ENCODE measurements at places on chromosomes 3 and 15.
A peak's percentile ranks its signal among the peaks of the same experiment; 100 is the strongest.

DNA sequence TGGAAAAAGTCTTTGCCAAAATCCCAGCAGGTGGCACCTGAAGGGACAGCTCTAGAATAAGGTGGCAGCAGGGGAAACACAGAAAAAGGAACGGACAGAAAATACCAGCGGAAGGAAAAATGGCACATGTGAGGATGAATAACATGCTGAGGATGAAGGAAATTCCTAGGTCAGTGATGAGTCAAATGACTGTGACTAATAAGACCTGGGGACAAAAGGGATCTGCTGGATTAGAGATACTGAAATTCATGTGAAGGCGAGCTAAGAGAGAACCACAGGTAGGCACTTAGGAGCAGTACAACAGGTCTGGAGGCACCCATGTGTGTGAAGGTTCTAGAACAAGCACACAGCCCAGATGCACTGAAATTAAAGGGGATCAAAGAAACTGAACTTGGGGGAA, 482.5 kb downstream of the FOXP1 start:
- DNase-seq, result no peak

GRCh38 chr3:157650699-157651098, 147.5 kb upstream of the VEPH1 start:
- DNase-seq, result no peak

- no peak for DNase-seq
Observed at GRCh38 chr3:130990282-130990681, 36.3 kb downstream of the ASTE1 start.

DNA sequence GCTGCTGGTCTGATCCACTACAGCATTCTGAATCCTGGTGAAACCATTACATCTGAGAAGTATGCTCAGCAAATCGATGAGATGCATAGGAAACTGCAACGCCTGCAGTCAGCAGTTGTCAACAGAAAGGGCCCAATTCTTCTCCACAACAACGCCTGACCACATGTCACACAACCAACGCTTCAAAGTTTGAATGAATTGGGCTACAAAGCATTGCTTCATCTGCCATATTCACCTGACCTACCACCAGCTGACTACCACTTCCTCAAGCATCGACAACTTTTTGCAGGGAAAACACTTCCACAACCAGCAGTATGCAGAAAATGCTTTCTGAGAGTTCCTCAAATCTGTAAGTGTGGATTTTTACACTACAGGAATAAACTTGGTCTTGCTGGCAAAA, 54.7 kb upstream of the C2CD4B start:
- no peak for DNase-seq

- DNase-seq, result no peak
Observed at GRCh38 chr3:53820084-53820483, 26.1 kb downstream of the CHDH start.

- DNase-seq, result no peak
Observed at GRCh38 chr15:64696481-64696880, 78.9 kb downstream of the RBPMS2 start.

- DNase-seq, result no peak
Observed at GRCh38 chr3:72632129-72632528, 216.1 kb downstream of the SHQ1 start.

- no peak for DNase-seq
Observed at GRCh38 chr3:177370246-177370822, 173.1 kb upstream of the TBL1XR1 start.

GRCh38 chr3:9377981-9378380, 15.1 kb downstream of the THUMPD3 start:
- DNase-seq, result no peak

GRCh38 chr3:2458816-2459215, 360.1 kb downstream of the CNTN4 start:
- DNase-seq, result no peak

- no peak for DNase-seq
Observed at GRCh38 chr3:151686257-151686656, 47.5 kb upstream of the AADACL2 start.

DNA sequence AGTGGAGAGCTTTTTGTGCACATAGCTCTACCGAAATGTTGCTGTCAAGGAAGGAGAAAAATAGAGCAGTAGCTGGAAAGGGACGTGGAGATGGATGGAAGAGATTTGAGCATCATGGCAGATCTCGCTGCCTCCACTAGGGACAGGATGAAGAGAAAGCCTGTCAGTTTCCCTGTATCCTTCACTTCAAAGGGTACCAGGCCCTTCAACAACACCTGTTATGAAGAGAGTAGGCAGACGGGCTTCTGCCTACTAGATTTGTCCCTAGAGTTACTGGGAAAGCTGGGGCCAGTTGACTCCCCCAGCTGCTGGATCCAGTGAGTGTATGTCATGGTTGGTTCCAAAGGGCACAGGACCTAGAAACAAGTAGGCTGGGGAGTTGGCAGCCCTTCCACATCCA, 150.8 kb downstream of the TLE3 start:
- DNase-seq, result no peak

- DNase-seq, result no peak
Observed at GRCh38 chr15:98938105-98938417, 69.5 kb downstream of the PGPEP1L start.

DNA sequence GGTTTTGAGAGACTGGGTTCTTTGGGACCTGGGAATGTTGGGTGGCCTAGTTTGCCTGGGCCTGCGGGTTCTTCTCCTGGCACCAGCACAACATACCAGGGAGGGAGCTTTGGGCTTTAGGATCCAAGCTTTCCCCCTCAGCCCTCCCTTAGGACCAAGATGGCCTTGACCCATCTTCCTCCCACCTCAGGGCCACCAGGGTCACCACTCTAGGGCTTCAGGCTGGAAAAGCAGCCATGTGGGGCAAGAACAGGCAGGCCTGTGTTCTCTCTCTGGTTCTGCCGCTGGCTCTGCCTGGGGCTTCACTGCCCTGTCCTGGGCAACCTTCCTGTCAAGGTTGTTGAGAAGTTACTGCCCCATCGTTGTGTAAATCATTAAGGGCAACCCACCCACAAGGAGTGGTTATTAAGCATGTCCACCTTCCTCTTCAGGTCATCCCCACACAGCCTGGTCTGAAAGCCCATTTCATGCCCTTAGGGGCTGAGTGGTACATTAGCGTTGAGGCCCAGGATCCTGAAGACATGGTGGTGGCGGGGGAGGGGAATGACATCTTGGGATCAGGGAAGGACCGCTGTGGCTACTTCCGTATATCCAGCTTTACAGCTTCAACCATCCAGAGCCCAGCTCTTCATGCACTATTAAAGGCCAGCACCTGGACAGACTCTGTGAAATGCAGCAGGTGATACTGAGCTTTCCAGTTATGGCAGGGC, 652 bp downstream of the DUOX1 start:
- DNase-seq, result no peak

DNA sequence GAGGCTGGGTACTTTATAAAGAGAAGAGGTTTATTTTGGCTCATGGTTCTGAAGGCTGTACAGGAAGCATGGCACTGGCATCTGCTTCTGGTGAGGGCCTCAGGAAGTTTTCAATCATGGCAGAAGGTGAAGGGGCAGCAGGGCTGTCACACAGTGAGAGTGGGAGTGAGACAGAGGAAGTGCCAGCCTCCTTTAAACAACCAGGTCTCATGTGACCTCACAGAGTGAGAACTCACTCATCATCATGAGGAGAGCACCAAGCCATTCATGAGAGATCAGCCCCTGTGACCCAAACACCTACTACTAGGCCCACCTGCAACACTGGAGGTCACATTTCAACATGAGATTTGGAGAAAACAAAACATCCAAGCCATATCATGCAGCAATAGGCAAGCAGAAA, 9.3 kb upstream of the RFTN1 start:
- DNase-seq, result no peak

DNA sequence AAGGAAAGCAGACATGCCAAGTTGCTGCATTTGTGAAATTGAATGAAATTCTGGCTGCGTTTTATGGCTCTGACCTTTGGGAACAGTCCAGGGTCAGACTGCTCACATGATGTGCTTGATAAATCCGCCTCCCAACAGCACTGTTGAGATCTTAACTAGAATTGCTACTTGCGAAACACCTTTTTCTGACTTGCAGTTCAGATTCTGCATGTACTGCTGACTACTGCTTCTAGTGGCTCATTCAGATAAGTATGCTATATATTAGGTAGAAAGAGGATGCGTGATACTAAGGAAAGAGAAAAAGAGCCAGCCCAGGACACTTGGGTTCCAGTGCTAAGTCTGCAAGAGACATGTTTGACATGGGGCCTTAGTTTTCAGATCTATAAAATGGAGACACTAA, 129.4 kb downstream of the LPP start:
- DNase-seq, result no peak

DNA sequence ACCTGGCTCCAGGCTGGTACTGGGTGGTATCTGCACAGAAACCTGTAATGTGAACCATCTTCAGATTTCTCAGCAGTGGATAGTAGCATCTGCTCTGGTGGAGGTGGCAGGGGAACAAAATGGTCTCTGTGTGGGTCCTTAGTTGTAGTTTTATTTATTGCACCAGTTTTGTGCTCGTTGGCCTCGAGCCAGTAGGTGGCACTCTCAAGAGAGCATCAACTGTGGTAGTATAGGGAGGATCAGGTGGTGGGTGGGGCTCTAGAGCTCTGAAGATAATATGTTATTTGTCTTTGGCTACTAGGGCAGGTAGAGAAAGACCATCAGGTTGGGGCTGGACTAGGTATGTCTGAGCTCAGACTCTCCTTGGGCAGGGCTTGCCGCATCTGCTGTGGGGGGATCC, 254.0 kb upstream of the GPR149 start:
- DNase-seq, result no peak

DNA sequence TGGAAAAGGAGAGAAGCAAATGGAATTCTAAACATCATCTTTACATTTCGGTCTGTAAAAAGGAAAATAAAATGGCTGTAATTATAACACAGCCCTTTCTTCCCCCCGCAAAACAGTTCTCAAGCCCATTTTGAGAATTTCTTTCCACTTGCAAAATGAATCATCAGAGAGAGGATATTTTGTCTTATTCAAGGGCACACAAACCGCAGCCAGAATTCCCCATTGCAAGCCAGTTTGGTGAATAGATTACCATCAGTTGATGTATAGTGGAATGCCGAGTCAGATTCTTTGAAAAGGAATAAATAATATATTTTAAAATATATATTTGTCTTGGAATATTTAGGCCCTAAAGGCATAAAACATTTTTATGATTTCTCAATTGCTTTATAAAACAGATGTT, 420.4 kb upstream of the SEMA6D start:
- no peak for DNase-seq

GRCh38 chr15:60079210-60079609, 75.1 kb downstream of the FOXB1 start:
- DNase-seq, result no peak

- no peak for DNase-seq
Observed at GRCh38 chr3:148863814-148864213, 1.3 kb upstream of the CPA3 start.

GRCh38 chr3:69144631-69145245, 22.3 kb upstream of the LMOD3 start:
- DNase-seq, result no peak

DNA sequence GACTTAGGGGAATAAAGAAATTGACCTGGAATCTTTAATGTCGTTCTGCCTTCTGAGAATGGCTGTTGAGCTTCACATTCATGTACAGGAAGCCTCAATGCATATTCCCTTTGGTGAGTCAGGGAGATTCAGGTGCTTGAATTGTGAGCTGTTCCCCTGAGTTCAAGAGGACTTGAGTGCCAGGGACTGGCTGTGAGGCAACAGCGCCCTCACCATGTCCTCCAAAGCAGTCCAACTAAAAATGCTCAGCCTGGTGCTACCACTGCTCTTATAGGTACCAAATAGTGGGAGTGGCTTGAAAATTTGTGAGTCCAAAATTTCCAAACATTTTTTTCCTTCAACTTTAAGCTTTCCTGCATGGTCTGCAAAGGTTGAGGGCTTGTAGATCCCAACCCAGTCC, 54.1 kb downstream of the LEO1 start:
- DNase-seq, result no peak

DNA sequence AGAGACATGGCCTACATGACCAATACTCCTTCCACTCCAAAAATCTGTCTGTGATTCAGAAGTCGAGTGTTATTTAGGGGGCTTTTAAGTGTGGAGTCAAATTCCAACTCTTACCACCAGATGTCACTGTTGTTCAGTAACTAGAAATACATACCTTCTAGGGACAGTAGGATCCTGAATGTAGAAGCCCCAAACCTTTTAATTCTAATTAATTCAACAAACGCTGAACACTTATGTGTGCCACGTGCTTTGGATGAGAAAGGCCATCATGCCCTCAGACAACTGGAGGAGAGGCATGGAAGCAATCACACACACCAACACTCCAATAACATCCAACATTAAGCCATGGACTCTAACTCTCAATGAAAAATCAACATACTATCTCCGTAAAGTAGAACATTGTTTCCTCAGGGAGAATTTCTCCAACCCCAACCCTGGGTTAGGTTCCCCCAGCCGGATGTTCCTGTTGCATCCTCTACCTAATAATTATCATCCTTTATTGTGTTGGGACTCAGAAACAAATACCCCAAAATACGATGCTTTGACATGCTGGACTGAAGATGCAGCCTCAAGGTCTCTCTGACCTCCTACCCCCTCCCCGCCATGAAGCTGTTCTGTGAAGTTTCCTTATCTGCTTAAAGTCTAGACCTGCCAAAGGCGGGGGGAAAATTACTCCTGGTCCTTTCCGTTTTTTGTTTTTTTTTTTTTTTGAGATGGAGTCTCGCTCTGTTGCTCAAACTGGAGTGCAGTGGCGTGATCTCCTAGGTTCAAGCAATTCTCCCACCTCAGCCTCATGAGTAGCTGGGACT, 8.0 kb upstream of the CCDC13 start:
- peak; percentile 40 for DNase-seq

- DNase-seq, result no peak
Observed at GRCh38 chr3:18512007-18512406, 86.9 kb upstream of the SATB1 start.

GRCh38 chr3:146156666-146157314, 4.2 kb downstream of the PLOD2 start:
- no peak for DNase-seq

GRCh38 chr3:170572665-170573253, 13.1 kb downstream of the SLC7A14 start:
- no peak for DNase-seq

DNA sequence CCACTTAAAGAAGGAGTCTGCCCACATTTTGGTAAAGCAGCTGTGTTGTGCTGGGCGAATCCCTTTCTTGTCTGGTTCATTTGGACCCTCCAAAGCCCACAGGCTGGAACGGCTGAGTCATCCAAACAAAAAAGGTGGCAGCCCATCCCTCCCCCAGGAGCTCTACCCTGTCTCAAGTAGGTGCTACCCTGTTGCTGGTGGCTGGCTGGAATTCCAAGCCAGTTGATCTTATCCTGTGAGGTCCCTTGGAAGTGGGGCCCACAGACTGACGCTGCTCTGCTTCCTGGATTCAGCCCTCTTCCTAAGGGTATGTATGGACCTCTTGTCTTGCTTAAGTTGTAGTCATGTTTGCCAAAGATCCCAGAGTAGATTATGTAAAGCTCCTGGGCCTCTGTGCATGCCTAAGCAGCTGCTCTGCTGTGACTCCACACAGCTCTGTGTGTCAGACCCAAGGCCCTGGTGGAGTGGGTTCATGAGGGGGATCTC, 44.5 kb downstream of the CCR1 start:
- no peak for DNase-seq

DNA sequence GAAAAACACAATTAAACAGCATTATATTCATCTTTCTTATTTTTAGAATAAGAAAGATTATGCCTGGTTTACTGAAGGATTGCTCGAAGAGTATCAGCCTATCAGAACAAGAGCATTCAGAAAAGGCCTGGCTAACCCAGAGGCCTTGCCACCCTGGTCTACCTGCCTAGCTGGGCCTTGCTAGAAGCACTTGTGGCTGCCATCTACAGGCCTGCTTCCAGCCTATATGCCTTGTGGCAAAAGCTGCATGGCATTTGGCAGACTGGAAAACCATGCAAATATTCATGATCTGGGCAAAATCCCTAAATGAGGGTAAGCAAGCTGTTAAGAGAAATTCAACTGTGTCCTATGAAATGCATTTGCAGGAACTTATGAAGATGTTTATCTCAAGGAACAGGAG, 9.3 kb upstream of the ATP13A4 start:
- no peak for DNase-seq
